ENCODE measurements at places on chromosomes 12 and 14.

DNA sequence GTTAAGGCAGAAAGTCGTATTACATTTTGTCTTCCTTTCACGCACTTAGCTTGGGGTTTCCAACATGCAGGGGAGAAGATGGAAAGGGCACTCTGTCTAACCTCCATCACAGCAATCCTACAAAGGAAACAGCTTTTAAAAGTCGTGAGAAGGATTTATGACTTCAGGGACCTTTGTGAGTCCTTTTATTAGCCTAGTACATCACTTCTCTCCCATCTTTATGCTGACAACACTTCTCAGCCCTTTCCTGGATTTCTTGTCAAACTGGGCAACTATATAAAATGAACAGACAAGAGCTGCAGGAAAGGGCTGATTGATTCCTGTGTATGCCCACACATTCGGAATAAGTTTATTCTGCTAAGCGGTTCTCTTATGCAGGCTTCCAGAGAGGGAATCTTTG lies 159.0 kb downstream of the DERA start:
- DNase-seq: no peak

GRCh38 chr12:119593578-119594398 lies at the start of gene TMEM233:
Gene TMEM233 (plus strand): TSS chr12:119593774. CDS start chr12:119593849, 75 bp downstream.
- peak; percentile 27 for DNase-seq

DNA sequence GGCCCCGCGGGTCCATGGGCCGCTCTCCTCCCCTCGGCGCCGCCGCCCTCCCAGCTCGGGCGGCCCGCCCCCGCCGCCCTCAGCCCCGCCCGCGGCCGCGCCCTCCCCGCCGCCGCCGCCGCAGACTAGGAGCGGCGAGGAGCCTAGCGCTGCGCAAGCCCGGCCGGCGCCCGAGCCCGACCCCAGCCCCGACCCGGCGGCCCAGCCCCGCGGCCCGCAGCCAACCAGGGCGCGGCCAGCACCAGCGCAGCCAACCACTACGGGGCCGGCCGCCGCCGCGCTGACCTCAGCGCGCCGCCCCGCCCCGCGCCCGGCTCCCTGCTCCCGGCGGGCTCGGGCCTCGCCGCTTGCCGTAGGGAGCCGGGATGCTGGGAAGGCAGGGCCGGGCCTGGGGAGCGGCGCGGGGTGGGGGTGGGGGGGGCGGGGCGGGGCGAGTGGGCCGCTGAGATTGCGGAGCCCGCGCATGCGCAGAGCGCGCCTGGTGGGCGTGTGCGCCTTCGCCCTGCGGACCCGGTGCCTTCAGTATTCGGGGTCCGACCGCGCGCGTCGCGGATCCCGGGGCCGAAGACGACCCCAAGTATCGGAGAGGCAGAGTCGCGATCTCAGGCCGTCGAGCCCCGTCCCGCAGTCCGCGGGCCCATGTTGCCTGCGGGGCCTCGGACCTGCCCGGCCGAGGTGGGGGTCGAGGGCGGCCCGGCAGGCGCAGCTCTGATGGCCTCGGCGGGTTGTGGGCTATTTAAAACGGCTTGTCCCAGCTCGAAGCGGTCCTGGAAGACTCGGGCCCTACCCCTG lies at the start of gene CDC42BPB:
Gene CDC42BPB (minus strand): TSS at position 178 of the 792 bp plus-strand sequence. CDS start 376 bp downstream, outside the sequence.
- peak; percentile 98 for DNase-seq

DNA sequence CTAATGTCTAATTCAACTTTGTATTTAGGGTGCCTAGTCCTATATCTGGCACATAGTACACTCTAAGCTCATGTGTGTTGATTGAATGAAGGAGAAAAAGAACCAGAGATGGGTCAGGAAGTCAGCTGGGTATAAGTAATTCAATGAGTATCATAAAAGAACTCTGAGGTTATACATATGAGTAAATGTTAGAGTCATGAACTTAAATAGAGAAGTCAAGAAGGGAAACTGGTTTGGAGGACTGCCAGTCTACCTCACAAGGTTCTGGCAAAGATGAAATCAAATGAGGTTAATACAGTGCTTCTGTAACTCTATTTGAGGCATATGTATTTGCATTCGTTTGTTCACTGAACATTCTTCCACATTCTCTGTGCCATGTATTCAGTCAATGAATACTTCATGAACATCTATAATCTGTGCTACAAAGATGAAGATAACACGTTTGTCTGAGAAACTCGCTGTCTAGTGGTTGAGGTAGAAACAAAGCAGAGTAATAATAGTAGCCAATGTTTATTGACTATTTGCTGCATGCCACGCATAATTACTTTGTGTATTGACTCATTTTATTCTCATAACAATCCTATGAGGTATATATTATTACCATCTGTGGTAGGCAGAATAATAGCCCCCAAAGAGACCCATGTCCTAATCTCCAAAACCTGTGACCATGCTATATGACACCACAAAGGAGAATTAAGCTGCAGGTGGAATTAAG lies 88.9 kb downstream of the PTGER2 start:
- DNase-seq: peak; percentile 18

DNA sequence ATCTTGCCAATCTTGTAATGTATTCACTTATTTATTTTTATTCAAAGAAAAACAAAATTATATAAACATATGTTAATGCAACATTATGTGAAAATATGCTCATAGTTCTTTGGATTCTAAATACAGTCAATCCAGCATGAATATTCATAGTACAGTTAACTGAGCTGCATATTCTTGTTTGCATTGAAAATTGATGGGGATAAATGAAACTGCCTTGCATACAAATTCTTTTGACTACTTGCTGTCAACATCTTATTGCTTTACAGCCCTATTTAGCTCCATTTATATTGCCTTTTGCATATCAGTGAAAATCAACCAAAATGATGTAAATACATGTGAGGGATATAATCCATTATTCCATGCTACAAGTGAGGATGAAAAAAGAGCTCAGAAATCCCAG lies 135.3 kb downstream of the CCER1 start:
- DNase-seq: no peak

DNA sequence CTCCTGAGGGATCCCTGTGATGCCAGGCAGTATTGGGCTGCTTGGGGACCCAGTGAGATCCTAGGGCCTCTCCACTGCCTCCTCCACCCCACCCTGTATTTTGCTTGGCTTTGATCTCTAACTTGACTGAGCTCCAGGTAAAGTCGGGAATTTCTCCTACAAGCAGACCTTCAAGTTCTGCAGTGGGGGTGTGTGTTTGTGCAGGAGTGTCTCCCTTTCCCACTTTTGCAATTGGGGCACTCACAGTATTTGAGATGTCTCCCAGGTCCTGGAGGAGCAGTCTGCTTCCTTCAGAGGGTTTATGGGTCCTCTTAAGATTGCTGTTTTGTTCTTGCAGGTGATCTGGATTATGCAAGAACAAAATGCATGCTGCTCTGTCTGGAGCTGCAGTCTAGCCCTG lies 68.9 kb downstream of the ALG10B start:
- DNase-seq: no peak

GRCh38 chr14:64828071-64828470 lies 51.6 kb downstream of the SPTB start:
- DNase-seq: peak; percentile 80

GRCh38 chr12:105832806-105833205 lies 305.9 kb downstream of the NUAK1 start:
- no peak for DNase-seq

DNA sequence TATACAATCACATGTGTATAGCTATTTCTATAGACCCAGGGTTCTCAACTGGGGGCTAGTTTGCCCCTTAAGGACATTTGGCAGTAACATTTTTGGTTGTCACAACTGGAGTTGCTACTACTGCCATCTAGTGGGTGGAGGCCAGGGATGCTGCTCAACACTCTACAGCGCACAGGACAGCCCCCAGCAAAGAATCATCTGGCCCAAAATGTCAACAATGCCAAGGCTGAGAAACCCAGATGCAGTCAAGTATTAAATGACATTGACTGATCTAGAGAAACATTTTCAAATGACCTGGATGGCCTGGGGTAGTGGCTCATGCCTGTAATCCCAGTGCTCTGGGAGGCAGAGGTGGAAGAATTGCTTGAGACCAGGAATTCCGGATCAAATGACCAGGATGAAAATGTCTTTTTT lies 5.8 kb downstream of the WSB2 start:
- peak; percentile 21 for DNase-seq

GRCh38 chr14:51006781-51007211 lies 62.5 kb upstream of the PYGL start:
- DNase-seq: peak; percentile 79

- DNase-seq: no peak
These were observed 4.8 kb downstream of the LRP1 start for GRCh38 chr12:57133013-57133569.

GRCh38 chr12:4812624-4813327 lies 92.6 kb downstream of the GALNT8 start:
- DNase-seq: no peak

DNA sequence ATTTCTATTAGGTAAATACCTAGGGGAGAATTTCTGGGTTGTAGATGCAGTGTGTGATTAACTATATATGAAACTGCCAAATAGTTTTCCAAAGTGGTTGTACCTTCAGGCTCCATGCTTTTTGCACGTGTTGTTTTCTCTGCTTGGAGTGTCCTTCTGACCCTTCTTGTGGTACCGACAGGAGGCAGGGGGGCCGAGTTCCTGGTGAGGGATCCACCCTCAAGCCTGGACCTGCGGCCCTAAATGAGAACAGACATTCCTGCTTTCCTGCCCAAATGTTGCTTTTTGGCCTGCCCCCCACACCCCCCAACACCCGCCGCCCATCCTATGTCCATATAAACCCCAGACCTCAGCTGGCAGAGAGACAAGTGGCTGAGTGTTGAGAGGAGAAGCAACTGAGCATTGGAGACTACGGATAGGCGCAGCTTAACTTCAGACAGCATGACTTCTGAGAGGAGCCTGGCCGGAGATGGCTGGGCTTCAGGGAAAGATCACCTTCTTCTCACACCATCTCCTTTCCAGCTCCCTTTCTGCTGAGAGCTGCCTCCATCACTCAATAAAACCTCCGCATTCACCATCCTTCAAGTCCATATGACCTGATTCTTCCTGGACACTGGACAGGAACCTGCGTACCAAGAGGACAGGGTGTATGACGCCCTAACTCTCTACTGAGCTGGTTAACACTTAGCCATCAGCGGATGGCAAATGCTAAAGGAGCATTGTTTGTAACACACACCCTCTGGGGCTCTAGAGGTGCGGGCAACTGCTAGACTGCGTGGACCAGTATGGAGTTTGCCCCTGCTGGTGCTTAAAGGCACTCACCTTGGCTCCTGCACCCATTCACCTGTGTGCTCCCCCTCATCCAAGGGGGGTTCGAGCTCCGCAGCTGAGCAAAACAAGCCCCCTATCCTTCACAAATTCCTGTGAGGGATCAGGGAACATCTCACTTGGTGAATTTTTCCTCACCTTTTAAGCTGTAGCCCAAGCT lies 194.7 kb upstream of the FBXO33 start:
- DNase-seq: no peak

- peak; percentile 73 for DNase-seq
These were observed 507 bp downstream of the SPTSSA start for GRCh38 chr14:34461334-34462131.

GRCh38 chr12:12095021-12095420 lies 24.3 kb downstream of the BCL2L14 start:
- DNase-seq: no peak

DNA sequence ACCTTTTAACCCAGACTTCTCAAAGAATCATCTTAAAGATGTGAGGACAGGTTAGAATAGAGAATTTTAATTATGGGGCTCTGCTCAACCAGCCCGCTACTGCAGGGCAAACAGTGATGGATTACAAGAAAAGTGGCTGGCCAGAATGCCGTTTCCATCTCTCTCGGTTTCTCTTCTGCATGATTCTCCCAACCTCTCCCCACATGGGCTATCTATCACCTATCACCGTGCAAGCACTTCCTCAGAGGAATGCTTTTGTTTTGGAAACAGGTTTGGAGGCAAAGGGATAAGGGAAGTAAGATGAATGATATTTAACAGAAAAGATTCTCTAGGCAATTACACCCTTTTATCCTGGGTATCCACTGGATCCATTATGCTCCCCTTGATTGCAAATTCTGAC lies 37.4 kb upstream of the PHC1 start:
- no peak for DNase-seq

GRCh38 chr14:77258566-77258965 lies 12.4 kb downstream of the NGB start:
- no peak for DNase-seq

- peak; percentile 59 for DNase-seq
These were observed 14.5 kb upstream of the LLPH start for GRCh38 chr12:66144791-66145754.

GRCh38 chr12:71509705-71510104 lies 70.1 kb downstream of the LGR5 start:
- no peak for DNase-seq

GRCh38 chr14:105588236-105588860 lies 62.0 kb downstream of the TMEM121 start:
- DNase-seq: no peak

DNA sequence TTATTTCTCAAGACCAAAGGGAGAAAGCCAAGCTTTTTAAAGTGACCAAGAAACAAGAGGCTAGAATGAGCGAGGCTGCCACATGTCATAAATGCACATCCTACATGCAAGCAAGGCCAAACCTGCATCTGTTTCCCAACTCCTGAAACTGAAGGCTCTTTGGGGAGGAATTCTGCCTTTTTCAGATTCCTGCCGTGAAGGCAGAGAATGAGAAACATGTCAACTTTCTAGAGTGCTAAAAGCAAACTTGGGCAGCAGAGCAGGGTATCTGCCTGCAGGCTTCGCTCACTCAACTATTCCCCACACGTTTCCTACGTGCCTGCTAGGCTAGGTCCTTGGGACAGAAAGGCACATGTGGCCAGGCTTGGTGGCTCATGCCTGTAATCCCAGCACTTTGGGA lies 15.2 kb downstream of the DPF3 start:
- no peak for DNase-seq

DNA sequence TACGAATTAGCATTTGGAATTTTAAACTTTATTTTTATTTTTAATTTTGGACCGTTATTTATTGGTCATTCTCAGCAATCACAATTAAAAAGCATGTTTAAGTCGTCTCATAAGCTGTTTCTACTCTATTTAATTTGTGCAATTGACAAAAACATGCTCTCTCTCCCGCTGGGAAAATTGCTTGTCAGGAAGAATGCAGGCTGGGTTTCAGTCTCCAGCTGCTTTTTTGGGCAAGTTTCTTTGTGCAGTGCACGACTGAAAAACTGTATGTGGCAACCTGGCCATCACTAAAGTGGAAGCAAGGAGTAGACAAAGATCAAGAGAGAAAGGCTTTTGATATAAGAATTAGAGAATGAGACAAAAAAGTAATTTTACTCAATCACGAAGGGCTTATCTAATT lies 941.5 kb upstream of the MDGA2 start:
- DNase-seq: peak; percentile 10

All from muscle of leg (tissue), 16 donors.